Midbrain (tissue), 1 donor: ENCODE measurements at places on chromosomes 11 and 22.
A peak's percentile ranks its signal among the peaks of the same experiment; 100 is the strongest.

- DNase-seq, result no peak
These were observed 41.7 kb downstream of the FAM227A start for GRCh38 chr22:38614332-38615063.

GRCh38 chr22:20420157-20420842, 17.3 kb downstream of the SCARF2 start:
- DNase-seq, result no peak

DNA sequence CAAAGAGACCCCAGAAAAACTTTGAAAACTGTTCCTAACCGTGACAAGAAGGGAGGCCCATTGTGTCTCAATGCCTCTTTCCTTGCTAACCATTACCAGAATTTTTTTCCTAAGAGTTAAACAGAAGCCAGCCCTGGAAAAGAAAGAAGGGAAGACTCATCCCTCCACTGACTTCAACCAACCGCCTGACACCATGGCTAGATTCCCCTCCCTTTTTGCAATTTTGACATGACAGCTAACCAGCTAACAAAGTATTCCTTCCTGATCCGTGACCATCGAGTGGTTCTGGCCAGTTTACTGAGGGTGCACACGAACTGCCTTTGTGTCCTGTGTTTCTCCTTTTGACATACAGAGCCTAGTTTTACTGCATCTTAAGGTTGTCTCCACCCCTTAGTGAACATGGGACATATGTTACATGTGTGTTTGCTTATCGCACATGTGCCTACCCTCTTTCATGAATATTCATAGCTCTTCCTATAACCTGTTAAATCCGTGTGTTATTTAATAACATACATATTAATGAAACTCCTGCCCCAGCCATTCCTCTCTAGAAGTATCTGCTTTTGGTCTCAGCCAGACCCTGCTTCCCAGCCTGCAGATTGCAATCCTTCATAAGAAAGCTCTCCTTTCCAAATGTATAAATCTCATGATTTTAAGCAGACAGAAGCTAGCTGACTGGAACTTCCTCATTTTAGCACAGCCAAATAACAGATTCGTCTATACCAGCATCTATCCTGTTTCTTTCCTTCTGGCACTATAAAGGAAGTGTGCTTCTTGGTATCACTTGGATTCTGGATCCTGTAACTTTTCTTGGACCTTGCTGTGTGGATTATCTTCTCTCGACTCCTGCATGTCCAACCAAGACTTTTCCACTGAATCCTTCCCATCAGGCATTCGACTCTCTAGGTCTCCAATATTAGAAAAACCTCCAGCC, 37.8 kb downstream of the RASSF10 start:
- no peak for DNase-seq

DNA sequence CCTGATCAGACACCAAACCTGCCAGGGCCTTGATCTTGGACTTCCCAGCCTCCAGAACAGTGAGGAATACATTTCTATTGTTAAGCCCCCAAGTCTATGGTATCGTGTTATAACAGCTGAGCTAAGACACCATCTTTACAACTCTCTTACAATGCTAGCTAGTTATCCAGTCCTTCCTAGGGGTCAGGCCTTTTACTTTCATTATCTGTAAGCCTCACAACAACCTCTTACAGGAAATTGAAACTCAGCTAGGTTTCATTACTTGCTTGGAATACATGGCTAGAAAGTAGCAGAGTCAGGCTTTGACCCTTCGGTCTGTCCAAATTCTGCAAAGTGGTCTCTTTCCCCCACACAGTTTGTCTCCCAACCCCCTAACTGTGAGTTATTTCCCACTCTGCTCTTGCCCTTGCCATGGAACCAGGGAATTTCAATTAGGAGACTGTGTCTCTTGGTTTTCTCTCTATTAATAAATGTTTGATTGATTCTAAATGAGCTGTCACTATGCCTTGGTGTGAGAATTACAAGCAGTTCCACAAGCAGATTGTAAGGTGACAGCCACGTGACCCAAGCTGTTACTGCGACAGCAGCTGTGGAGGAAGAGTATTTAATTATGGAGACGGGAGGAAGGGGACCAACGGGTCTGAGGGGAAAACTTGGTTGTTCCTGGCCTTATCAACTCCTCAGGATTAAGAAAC, 38.4 kb upstream of the CLMP start:
- DNase-seq, result no peak

DNA sequence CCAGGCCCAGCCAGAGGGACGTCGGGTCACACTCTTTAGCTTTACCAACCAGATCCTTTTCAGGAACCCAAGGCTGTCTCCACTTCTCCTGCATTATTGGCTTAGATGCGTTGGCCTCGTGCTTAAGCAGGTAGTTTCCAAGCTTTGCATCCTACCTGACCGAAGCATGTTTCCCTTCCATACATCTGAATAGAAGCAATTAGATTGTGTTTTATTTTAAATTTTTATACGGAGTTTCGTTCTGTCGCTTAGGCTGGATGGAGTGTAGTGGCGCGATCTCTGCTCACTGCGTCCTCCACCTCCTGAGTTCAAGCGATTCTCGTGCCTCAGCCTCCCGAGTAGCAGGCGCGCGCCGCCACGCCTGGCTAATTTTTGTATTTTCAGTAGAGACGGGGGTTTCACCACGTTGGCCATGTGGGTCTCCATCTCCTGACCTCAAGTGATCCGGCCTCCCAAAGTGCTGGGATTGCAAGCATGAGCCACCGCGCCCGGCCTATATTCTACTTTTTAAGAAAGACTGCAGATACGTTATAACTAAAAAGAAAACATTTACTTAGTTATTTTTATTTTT, 677 bp downstream of the DYNC2H1 start:
- no peak for DNase-seq

DNA sequence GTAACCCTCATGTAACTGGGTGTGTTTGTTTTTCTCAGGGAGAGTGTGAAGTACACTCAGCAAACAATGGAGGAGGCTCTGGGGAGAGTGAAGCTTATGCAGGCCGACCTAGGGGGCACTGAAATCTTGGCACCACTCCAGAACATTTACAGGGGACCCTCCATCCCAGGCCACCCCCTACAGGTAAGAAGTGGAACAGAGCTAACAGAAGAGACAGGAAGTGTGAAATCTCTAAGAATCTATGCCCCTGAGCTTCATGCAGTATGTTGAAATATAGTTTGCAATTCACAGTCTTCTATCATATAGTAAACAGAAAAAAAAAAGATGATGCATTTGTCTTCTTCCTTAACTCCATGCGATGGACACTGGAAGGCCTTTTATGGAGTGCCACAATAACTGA, 8.4 kb downstream of the VWA5A start:
- no peak for DNase-seq

DNA sequence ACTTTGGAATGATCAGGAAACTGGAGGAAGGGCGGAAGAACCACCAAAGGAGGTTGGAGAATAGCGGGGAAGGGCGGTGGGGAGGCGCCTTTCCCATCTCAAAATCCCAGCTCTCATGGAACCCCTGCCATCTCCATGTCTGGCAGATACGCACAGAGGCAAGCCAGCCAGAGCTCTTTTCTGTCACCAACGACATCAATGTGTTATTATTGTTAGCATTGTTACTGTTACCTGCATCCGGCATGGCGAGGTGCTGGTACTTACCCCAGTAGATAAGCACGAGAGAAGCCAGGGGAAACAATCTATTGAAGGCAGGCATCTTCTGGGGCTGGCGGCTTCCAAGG, 969 bp downstream of the SCN3B start:
- no peak for DNase-seq

DNA sequence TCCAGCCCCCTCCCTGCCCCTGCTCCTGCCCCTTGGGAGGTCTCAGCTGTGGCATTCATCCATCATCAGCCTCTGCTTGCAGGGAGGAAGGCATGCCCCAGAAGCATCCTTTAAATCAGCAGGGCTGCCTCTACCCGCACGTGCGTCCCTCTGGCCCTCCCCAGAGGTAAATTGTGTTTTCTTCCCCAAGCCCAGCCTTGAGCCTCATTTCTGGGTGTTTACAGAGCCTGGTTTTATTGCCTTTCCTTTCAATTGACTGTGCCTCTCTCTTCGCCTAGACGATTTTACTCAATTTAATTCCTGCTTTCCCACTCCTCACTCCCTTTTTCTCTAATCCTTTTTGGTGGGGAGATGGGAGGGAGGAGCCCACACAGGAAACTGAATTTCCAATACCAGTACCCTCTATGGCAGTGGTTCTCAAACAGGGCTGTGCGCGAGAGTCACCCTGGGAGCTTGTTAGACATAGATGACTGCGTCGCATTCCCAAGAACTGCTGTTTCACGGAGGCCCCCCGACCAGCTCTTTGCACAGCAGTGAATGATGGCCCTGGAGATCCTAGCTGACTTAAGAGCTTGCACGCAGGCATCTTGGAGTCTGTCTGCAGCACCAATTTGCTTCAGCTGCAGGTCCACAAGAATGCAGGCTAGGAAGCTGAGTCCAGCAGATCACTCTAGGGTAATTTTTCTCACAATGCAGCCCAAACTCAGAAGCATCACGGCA, 15.1 kb upstream of the OAF start:
- DNase-seq, result no peak

GRCh38 chr11:125886997-125887372, 483 bp upstream of the HYLS1 start:
- DNase-seq, result peak; percentile 67

DNA sequence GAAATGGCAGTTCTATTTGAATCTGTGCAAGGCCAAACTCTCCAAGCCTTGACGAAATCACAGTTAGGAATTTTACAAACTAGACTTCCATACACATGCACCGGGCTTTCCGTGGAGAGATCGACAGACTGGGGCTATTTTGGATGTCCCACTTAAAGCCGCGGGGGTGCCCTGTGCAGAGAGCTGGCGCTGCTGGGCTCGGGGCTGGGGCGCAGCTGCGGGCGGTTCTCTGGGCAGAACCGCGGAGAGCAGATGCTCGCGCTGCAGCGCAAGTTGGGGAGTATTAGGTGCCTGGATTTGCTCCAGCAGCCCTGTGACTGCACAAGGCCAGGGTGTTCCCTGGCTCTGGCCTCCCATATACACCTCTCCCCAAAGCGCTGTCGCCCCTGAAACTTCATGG, 67.2 kb downstream of the SPATA19 start:
- DNase-seq, result no peak
